ENCODE measurements at places on chromosomes 2 and 18.
A peak's percentile ranks its signal among the peaks of the same experiment; 100 is the strongest.

- no peak for DNase-seq
Observed at GRCh38 chr2:209005371-209005770, 418.5 kb upstream of the MAP2 start.

DNA sequence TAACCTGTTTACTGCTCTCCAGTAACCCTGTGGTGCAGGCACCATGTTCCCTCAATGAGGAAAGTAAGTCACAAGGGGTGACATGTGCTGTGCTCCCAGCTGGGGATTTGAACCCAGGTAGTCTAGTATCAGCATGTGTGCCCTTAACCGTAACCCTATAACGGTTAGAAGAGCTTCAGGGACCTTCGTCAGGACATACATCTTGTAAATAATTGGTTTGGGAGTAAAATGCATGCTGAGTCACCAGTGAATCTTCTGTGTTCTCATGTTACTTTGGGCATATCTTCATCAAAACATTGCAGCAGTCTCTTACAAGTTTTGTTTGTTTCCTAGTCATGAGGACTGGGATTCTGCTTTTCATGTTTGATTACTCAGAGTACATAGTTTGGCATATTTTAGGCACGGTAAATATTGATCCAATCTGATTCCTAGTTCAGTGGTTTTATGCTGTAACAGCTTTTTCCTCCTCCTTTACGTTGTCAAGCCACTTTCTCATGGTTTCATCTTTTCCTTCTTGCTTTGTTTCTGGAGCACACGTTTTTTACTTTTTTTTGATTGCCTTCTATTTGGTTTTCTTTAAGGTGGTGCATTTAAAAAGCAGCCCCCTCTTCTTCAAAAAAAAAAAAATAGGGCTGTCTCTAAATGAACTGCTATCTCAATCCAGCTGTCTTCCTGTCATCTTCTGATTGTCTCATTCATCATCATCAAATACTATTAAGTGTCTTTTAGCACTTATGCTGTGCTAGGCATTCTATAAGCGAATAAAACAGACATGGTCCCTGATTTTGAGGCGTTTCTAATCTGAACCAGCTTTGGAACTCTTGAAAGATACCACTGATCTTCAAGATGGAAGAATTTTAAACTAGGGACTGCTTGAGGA lies 50.4 kb downstream of the CLIP4 start:
- DNase-seq = no peak

DNA sequence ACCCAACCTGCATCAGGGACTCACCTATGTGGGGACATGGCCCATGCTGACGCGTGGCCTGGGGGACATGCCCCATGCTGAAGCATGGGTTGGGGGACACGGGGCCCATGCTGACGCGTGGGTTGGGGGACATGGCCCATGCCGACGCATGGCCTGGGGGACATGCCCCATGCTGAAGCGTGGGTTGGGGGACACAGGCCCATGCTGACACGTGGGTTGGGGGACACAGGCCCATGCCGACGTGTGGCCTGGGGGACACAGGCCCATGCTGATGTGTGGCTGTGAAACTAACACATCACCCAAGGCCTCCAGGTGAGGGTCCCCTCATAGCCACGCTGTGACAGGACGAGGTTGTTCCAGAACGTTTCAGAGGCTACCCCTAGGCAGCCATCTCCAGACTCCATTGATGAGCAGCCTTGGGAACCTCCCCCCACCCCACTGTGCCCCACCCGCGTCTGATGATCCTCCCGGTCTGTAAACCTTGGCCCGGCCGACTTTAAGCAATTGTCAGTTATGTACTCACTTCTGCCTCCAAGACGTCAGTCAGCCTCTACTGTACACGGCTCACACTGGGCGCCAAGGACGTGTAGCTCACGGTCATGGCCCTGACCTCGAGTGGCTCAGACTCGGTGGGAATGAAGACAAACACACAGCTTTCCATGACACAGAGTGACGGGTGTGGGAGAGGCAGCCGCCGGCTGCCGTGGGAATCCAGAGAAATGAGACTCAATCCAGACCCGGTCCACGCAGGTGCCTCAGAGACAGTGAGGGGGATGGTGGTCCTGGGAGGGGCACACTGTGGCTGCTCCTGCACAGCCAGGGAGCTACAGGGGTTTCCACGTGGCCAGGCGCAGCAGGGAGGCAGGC lies 50.2 kb upstream of the SLC66A3 start:
- DNase-seq = no peak

- DNase-seq = no peak
Observed at GRCh38 chr2:224556381-224556780, 28.8 kb downstream of the CUL3 start.

DNA sequence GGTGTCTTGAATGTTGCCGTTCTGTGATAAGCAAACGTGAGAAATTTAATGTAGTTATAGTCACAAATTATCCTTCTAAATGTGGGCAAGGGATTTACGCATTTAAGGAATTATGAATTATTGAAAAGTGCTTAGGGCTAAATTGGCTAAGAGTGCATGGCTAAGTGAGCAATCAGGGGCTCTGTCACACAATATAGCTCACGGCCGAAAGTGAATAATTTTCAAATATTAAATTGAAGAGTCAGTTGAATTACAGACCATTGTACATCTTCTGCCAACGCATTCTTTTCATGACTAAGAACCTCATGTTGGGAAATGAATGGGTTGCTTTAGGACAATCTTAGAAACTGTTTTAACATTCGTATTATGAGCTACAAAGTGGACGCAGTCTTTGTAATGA lies 1832.9 kb upstream of the LRRTM1 start:
- DNase-seq = no peak

DNA sequence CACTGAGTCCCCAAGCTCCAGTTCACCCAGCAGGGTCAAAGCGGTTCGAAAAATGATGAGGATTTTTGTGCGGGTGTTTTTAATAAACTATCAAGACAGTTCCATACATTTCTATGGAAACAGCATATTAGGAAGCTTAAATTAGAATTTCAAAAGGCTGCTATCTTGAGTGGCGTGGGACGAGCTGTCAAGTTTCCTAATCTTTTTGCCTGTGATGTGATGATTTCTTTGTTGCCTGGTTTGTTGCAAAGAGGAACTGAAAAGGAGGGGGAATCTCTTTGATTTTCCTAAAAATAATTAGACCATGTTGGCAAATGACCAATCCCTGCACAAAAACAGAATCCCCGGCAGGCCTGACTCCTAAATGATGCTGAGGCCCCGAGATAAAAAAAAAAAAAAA lies 66.1 kb upstream of the ATG16L1 start:
- peak; percentile 66 for DNase-seq

DNA sequence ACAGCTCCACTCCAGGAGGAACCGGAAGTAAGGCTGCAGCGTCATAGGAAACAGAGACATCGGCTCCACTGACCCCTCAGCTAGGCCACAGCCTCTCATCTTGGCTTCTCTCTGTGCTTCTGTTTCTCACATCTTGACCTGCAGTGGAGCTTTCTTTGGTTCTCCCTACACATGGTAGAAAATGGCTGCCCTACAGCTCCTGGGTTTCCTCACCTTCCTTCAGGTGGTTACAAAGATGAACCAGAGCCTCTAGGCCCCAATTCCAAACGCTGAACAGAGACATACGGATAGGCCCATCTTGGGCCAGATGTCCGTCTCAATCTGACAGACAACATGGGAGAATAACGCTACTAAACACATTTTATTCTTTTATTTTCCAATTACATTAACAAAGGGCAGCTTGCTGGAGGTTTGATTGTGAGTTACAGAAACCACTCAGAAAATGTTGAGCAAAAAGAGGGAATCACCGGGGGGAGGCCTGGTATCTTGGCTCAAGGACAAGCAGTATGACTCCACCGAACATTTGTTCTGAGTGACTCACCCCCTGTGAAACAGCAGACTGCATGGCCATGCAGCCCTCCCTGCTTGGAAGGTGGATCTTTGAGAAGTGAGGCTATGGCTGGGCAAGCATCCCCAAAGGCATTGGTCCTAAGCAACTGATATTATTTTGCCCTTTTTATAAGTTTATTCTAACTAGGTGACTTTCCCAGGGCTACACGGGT lies 303.5 kb downstream of the CDCA7 start:
- DNase-seq = no peak

DNA sequence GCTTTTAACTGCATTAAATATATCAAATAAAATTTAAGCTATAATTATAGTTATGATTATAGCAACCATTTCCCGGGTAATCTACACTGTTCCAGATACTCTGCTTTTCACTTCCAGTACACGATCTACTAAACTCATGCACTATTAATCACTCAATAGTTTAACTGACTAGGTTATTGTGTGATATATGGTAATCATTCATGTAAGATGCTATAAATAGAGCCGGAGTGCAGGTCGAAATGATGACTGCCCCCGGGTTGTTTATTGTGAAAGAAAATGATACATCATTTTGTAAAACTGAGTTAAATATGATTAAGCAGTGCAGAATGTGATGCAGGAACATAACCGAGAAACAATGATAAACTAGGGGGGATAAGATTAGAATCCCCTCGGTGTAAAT lies 434.6 kb upstream of the DSEL start:
- DNase-seq = no peak

DNA sequence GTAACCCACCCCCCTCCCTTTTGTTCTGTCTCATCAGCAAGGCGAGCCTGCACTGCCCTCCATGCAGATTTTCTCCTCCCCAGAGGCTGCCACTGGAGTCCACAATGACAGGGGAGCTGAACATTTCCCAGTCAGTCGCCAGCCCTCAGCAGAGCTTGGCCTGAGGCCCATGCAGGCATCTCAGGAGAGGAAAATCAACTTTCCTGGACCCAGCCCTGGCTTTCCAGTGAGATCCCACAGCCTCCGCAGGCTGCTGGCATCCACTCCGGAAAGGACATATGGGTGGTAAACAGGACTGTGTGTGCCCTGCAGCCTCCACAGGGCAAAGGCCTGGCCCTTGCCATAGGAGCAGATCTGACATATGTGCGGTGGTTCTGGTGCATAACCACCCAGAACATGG lies 253.8 kb downstream of the TNS1 start:
- no peak for DNase-seq

- DNase-seq = no peak
Observed at GRCh38 chr2:164068063-164068462, 332.3 kb upstream of the FIGN start.

DNA sequence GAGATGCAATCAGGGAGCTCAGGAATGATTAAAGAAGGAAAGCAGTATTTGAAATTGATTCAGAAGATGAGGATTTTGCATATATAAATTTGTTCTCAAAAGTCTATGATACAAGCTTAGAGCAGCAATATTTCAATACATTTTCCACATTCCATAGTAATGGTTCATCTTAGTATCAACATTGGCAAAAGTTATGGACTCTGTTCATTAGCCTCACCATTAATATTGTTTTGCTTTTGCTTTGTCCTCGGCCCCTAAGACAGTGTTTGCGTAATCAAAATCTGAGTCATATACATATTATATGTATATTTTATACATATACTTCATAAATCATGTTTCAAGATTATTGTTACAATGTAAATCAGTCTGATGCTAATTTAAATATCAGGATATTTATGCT lies 176.6 kb downstream of the CNTNAP5 start:
- DNase-seq = no peak

DNA sequence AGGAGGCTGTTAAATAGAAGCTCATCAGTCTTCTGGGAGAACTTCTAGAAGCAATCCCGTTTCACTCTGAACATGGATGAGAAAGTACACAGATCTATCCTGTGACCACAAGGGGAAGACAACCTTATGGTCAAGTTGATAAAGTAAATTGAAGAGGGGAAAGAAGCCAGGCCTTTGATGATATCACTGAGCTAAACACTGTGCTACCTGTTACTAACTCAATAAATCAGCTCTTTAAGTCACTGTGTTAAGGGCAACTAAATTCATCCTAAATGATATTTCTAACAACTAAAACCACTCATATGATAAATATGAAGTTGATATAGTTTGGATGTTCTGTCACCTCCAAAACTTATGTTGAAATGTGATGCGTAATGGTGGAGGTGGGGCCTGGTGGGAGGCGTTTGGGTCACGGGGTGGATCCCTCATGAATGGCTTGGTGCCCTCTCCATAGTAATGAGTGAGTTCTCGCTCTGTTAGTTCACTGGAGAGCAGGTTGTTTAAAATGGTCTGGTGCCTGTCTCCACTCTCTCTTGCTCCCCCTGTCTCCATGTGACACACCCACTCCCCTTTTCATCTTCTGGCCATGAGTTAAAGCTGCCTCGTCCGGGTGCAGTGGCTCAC lies 23.6 kb downstream of the OLA1 start:
- DNase-seq = no peak
